ENCODE measurements at places on chromosomes 6 and 20. TPM values are rescaled to one million over a fixed set of nuclear protein-coding genes. Genes with fewer than 3 reads are reported as not detected.
A peak's percentile ranks its signal among the peaks of the same experiment; 100 is the strongest.

The TCP11 gene
- not detected for total RNA-seq

DNA sequence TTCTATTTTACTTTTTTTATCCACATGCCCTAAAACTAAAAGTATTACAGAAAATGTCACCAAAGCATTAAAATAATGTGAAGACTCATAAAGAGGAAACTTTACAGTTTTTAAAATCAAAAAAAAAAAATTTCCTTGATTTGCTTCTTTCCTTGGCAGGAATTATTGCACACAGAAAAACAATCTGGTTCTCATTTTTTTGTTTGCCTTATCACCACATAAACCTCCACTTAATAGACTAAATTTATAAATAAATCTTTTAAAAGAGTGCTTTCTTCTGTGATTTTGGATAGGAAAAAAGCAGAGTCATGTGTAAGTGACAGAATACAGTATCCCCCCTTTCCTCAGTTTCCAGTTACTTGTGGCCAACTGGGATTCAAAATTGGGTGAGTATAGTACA, 695.1 kb upstream of the CITED2 start:
- H3K27ac ChIP-seq: no peak overlapping the region
- H3K27me3 ChIP-seq: no peaks in the 10 kb centered on the region
- no peak overlapping the region for H3K4me3 ChIP-seq
- DNase-seq: no peak

GRCh38 chr6:5950361-5950785, 56.4 kb downstream of the NRN1 start:
- no peaks in the 10 kb centered on the region for H3K4me1 ChIP-seq
- no peak overlapping the region for H3K27ac ChIP-seq
- no peak overlapping the region for H3K4me3 ChIP-seq

GRCh38 chr6:134714679-134715078, 235.2 kb downstream of the ALDH8A1 start:
- no peak overlapping the region for H3K27ac ChIP-seq
- no peak for DNase-seq
- no peaks in the 10 kb centered on the region for H3K36me3 ChIP-seq
- no peaks in the 10 kb centered on the region for H3K4me1 ChIP-seq

The KCNG1 gene
- total RNA-seq: 5.3 TPM

The TSPO2 gene
- total RNA-seq: not detected

The C6orf141 gene
- total RNA-seq: 6.9 TPM

DNA sequence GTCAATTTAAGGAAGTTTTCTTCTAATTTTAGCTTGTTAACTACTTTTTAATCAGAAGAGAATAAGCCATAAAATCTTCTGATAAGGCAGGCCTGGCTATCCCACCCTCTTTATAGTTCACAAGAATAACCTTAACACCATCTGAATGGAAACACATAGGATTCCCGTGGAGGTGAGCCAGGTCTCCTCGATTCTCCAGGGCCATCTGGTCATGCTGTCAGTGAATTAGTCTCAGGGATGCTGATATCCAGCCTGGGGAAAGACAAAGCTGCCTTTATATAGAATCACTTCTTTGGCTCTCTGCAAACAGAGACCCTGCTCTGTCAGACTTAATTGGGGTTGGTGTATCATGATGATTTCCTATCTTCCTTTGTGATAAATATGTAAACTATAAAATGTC, 30.1 kb upstream of the TAGAP start:
- no peaks in the 10 kb centered on the region for H3K4me1 ChIP-seq
- DNase-seq: no peak
- H3K4me3 ChIP-seq: no peak overlapping the region
- no peak overlapping the region for H3K27ac ChIP-seq
- H3K27me3 ChIP-seq: no peaks in the 10 kb centered on the region
- no peaks in the 10 kb centered on the region for H3K36me3 ChIP-seq

DNA sequence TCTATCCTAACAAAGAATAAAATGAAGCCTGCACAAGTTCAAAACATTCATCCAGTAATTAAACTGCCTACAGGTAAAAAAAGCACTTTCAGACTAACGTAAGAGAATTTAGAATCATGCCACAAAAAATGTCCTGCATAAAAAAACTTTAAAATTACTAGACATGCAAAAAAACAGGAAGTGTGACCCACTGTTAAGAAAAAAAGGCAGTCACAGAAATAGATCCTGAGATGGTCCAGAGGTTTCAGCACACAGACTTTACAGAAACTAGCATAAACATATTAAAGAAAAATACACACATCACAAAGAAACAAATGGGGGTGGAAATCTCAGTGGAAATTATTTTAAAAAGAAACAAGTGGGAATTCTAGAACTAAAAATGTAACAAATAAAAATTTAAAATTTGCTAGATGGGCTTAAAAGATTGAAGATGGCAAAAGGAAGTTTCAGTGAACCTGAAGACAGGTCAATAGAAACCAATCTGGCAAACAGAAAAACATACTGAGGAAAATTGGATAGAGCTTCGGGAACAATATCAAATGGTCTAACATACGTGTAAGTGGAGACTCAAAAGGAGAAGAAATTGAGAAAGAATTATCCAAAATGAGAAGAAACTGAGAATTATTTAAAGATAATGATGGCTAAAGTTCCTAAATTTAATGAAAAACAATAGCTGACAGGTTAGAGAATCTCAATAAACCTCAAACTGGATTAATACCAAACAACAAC, 3.4 kb upstream of the ZNF133 start:
- DNase-seq: no peak
- H3K27ac ChIP-seq: no peak overlapping the region
- H3K36me3 ChIP-seq: no peaks in the 10 kb centered on the region
- H3K4me1 ChIP-seq: peaks cover 11% of the 10 kb centered on the region

The SLC22A16 gene
- total RNA-seq: 0.36 TPM

GRCh38 chr6:4973415-4973814, 30.4 kb downstream of the RPP40 start:
- no peaks in the 10 kb centered on the region for H3K36me3 ChIP-seq
- H3K4me3 ChIP-seq: no peak overlapping the region
- no peak overlapping the region for H3K27ac ChIP-seq
- DNase-seq: no peak
- H3K4me1 ChIP-seq: no peaks in the 10 kb centered on the region

The WFDC2 gene
- 94.1 TPM for total RNA-seq

DNA sequence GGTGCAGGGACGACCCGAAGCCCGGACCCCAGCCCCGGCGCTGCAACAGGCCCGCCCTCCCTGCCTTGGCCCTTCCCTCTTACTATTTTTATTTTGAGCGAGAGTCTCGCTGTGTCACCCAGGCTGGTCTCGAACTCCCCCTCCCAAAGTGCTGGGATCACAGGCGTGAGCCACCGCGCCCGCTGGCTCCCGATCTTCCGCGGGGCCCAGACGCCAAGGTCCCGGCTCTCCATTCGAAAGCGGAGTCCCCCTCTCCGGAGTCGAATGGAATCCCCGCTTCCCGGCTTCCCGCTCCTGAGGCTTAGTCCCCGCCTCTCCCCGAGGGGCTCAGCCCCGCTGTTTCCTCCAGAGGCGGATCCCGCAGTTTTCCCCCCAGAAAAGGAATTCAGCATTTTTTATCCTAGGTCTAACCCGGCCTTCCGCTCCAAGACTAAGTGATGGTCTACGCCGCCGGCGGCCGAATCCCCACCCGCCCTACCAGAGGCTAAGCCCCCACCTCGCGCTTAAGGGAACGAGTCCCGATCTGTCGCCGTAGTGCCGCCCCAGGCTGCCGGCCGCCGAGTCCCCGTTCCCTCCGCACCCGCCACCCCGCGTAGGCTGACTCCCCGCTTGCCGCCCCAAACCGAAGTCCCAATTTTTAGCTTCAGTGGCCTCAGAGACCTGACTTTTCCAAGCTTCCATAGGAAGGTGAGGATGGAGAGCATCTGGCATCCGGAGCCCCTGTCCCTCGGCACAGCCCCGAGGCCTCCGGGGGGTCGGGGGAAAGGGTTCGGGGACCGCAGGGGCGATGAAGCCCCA, 11.5 kb upstream of the TMC2 start:
- H3K36me3 ChIP-seq: no peaks in the 10 kb centered on the region
- no peaks in the 10 kb centered on the region for H3K27me3 ChIP-seq
- peaks cover 5% of the 10 kb centered on the region for H3K4me1 ChIP-seq
- peak overlapping the region; percentile 91 for H3K27ac ChIP-seq
- DNase-seq: peak; percentile 77

GRCh38 chr6:112469306-112469705, 122.2 kb downstream of the RFPL4B start:
- DNase-seq: no peak
- H3K4me1 ChIP-seq: peaks cover 8% of the 10 kb centered on the region
- no peaks in the 10 kb centered on the region for H3K36me3 ChIP-seq
- H3K4me3 ChIP-seq: no peak overlapping the region
- no peak overlapping the region for H3K27ac ChIP-seq

DNA sequence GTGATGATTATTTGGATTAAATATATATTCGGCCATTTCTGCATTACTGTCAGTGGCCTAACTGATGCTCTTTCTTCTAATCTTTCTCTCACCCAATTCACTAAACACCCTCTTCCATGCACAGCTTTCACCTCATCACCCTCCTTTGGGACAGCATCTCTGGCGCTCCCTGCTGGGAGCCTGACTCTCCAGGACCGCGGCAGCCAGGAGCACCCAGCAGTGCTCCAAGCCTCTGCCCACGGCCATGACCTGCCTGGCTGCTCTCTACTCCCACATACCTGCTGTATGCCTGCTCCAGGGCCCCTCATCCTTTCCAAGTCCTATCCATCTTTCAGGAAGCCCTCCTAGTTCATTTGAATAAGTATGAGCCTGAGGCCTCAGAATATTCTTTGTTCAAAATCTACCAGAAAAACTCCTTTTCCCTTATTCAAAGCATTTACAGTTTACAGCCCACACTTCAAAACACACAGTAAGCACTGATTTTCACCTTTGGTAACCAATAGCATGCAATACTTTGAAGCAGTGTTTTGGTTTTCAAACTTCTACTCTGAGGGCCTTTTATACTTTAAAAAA, 15.2 kb downstream of the CTCFL start:
- H3K36me3 ChIP-seq: no peaks in the 10 kb centered on the region
- H3K4me3 ChIP-seq: no peak overlapping the region
- DNase-seq: no peak
- no peaks in the 10 kb centered on the region for H3K27me3 ChIP-seq
- H3K27ac ChIP-seq: no peak overlapping the region
- H3K4me1 ChIP-seq: no peaks in the 10 kb centered on the region

The BCAS4 gene
- 3.5 TPM for total RNA-seq

- H3K27me3 ChIP-seq: no peaks in the 10 kb centered on the region
- no peaks in the 10 kb centered on the region for H3K36me3 ChIP-seq
- no peak overlapping the region for H3K27ac ChIP-seq
- H3K4me1 ChIP-seq: no peaks in the 10 kb centered on the region
- DNase-seq: no peak
- H3K4me3 ChIP-seq: no peak overlapping the region
Measured at GRCh38 chr6:47634210-47635047, 64.0 kb upstream of the ADGRF4 start.

The CST9 gene
- not detected for total RNA-seq

DNA sequence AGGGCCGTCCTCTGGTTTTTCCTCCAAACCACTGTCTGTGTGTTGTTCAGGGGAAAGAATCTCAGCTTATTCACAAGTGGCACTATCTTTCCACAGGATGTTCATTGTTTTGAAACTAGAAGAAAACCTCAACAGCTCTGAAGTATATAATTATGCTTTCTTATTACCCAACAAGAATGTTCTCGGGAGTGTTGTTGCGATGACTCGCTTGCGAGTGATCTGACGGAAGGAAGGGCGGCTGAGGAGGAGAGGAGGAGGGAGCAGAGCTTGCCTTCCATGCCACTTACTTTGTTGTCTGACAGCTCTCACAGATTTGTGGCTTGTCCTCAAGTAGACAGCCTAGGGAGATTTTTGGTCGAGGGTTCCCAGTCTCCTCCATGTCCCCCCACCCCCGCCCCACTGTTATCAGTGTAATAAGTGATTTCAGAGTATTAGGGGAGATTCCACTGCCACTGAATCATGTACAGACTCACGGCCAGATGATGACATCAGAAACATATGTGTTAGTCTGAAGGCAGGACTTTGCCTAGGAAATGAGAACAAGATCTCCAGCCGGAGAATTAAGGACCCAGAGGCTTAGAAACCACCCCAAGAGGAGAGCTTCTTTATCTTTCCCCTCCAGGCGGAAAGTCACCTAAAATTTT, 80.7 kb upstream of the CCN6 start:
- H3K27me3 ChIP-seq: no peaks in the 10 kb centered on the region
- H3K36me3 ChIP-seq: no peaks in the 10 kb centered on the region
- no peak overlapping the region for H3K4me3 ChIP-seq
- H3K27ac ChIP-seq: peak overlapping the region; percentile 52

DNA sequence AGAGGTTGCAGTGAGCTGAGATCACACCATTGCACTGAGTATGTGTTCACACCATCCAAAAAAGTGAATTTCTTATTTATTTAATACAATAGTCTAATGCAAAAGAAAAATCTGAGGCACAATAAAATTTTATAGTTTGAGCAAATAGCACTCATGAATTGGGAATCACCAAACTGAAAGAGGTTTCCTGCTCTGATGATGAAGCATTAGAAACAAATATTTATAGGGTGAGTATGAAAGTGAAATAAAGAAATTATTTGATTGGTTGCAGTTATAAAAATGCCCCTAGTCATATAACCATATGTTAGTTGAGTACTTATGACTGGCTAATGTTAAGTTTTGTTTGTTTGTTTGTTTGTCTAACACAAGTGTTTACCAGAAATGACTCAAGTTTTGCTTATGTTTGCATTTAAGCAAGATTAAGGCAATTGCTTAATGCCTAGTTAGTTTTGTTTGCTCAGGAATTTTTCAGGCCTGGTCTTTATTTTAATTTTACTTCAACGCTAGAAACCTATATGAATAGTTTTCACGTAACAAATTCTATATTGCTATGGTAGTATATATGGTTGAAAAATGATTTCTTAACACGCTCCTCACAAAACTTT, 151.5 kb upstream of the FAM83B start:
- no peak overlapping the region for H3K27ac ChIP-seq
- no peak for DNase-seq
- no peaks in the 10 kb centered on the region for H3K27me3 ChIP-seq
- H3K4me3 ChIP-seq: no peak overlapping the region
- no peaks in the 10 kb centered on the region for H3K4me1 ChIP-seq
- no peaks in the 10 kb centered on the region for H3K36me3 ChIP-seq

GRCh38 chr6:50868466-50868865, 49.8 kb downstream of the TFAP2B start:
- no peak for DNase-seq
- H3K27me3 ChIP-seq: no peaks in the 10 kb centered on the region
- no peaks in the 10 kb centered on the region for H3K36me3 ChIP-seq
- H3K27ac ChIP-seq: no peak overlapping the region

- H3K27me3 ChIP-seq: no peaks in the 10 kb centered on the region
- no peaks in the 10 kb centered on the region for H3K36me3 ChIP-seq
- DNase-seq: no peak
- H3K4me3 ChIP-seq: no peak overlapping the region
- H3K4me1 ChIP-seq: no peaks in the 10 kb centered on the region
Measured at GRCh38 chr20:8393381-8393780, 261.3 kb downstream of the PLCB1 start.

DNA sequence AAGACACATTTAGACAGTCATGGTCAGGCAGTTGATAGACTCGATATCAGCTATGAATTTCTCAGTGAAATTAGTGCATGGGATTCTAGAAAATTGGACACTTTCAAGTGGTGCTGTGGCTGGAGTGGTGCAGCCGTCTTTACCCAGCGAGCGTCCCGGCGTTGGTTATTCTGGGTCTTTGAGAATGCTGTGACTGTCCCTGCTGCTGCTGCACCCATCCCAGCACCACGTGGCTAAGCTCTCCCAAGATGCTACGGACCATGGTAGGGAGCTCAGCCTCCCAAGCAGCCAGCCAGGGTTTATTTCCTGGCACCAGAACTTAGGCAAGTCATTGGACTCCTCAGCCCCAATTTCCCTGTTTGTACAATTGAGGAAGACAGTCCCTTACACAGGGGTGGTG, 147.2 kb upstream of the RPS6KA2 start:
- H3K4me3 ChIP-seq: no peak overlapping the region
- H3K4me1 ChIP-seq: no peaks in the 10 kb centered on the region
- H3K36me3 ChIP-seq: no peaks in the 10 kb centered on the region
- H3K27me3 ChIP-seq: no peaks in the 10 kb centered on the region
- no peak overlapping the region for H3K27ac ChIP-seq

The PROKR2 gene
- not detected for total RNA-seq

Data from sigmoid colon (tissue), 7 donors.